Sigmoid colon (tissue), 7 donors: ENCODE measurements at places on chromosomes 2 and 18. TPM values are rescaled to one million over a fixed set of nuclear protein-coding genes. Genes with fewer than 3 reads are reported as not detected.

DNA sequence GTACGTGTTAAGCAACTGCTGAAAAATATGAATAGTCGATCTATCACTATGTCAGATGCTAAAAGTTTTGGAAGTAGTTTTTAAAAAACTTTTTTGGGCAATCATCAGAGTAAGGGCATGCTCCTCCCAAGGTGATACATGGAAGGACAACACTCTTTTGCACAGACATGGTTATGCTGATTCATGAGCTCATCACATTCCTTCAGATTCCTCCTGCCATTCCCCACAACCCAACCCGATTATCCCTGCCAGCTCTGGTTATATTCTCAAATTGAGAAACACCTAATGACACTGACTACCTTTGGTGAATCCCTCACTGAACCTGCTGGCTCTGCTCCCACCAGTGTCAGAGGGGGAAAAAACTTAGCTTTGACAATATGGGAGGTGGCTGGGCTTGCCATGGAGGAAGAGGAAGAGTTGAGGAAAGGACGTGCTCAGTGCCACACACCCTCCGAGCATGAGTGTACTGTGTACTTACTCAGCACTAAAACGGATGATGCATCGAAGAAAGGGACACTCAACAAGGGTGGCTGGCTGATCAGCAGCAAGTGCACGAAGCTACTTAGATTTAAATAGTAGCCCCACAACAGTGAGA is 83.9 kb upstream of the RNU4ATAC start:
- no peak overlapping the region for H3K4me3 ChIP-seq
- DNase-seq = no peak
- no peak overlapping the region for H3K27ac ChIP-seq
- no peaks in the 10 kb centered on the region for H3K27me3 ChIP-seq
- no peaks in the 10 kb centered on the region for H3K4me1 ChIP-seq
- H3K36me3 ChIP-seq = peaks cover 14% of the 10 kb centered on the region

- no peak for DNase-seq
- no peak overlapping the region for H3K4me3 ChIP-seq
- H3K36me3 ChIP-seq = no peaks in the 10 kb centered on the region
- H3K27ac ChIP-seq = no peak overlapping the region
Measured at GRCh38 chr2:134669731-134670669, 48.8 kb downstream of the TMEM163 start.

- H3K4me3 ChIP-seq = no peak overlapping the region
- DNase-seq = no peak
- no peaks in the 10 kb centered on the region for H3K36me3 ChIP-seq
- H3K27ac ChIP-seq = peak overlapping the region; percentile 85
- H3K4me1 ChIP-seq = peaks cover 42% of the 10 kb centered on the region
Measured at GRCh38 chr2:207925601-207926000, 99.7 kb downstream of the PLEKHM3 start.

DNA sequence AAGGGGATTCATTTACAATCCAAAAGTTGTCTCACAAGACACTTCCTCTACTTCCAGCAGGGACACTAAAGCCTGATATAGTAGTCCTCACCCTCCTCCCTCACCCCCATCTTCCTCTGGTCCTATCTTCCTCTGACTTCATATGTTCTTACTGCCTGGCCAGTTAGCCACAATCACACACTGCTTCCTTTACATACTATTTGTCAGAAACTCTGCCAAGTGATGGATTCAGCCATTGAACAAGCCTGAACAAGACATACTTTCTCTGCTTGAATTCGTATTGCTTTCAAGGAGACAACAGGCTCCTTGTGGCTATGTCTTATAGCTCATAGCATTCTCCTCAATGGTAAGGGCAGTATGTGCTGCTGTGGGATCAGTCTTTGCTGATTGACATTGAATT is 672.2 kb downstream of the BCL11A start:
- no peaks in the 10 kb centered on the region for H3K27me3 ChIP-seq
- H3K4me1 ChIP-seq = no peaks in the 10 kb centered on the region
- H3K27ac ChIP-seq = no peak overlapping the region

DNA sequence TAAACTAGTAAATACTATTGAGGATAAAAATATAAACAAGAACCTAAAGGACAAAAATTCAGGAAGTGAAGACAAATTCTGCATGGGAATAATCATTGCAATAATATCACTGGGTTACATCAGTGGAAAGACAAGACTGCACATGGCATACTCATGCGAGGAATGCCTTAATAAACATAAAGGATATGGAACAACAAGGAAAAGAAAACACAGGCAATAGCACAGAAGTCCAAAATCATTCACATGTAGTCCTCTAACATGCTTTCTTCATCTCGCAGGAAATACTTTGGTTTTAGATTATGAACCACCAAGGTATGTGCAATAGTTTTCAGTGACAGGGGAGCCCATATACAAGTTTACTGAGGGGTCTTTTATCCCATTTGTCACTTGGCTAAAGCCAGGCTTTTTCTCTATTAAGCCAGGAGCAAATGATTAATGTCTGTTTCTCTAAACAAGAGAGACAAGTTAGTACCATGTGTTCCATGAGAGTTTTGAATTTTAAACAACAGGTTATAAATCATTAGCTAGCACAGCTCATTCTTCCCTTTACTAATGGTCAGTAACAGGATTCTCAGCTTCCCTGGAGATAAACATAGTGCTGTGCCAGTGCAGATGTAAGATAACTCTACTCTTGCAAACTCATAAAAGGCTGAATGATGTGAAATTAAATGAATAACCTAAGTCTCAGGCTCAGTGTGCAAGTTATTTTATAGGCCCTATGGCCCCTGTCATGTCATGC is 353.6 kb upstream of the FSIP2 start:
- H3K4me1 ChIP-seq = no peaks in the 10 kb centered on the region
- H3K36me3 ChIP-seq = no peaks in the 10 kb centered on the region
- H3K4me3 ChIP-seq = no peak overlapping the region
- H3K27ac ChIP-seq = no peak overlapping the region
- DNase-seq = no peak

- peak; percentile 66 for DNase-seq
- peak overlapping the region; percentile 87 for H3K4me3 ChIP-seq
- no peaks in the 10 kb centered on the region for H3K4me1 ChIP-seq
- H3K27ac ChIP-seq = peak overlapping the region; percentile 91
- no peaks in the 10 kb centered on the region for H3K27me3 ChIP-seq
Measured at GRCh38 chr18:32469190-32469651, 1.5 kb downstream of the GAREM1 start.

- no peak overlapping the region for H3K4me3 ChIP-seq
- DNase-seq = no peak
- peak overlapping the region; percentile 61 for H3K27ac ChIP-seq
- peaks cover 20% of the 10 kb centered on the region for H3K4me1 ChIP-seq
- no peaks in the 10 kb centered on the region for H3K27me3 ChIP-seq
Measured at GRCh38 chr2:43292851-43293743, 66.7 kb upstream of the ZFP36L2 start.

GRCh38 chr18:41456831-41457230 is 498.2 kb upstream of the PIK3C3 start:
- H3K4me3 ChIP-seq = no peak overlapping the region
- H3K4me1 ChIP-seq = no peaks in the 10 kb centered on the region
- H3K27ac ChIP-seq = no peak overlapping the region
- H3K36me3 ChIP-seq = no peaks in the 10 kb centered on the region

GRCh38 chr2:173986805-173987204 is 21.6 kb upstream of the SP3 start:
- no peak overlapping the region for H3K4me3 ChIP-seq
- peaks cover 27% of the 10 kb centered on the region for H3K4me1 ChIP-seq
- peak overlapping the region; percentile 4 for H3K27ac ChIP-seq
- H3K36me3 ChIP-seq = no peaks in the 10 kb centered on the region
- no peaks in the 10 kb centered on the region for H3K27me3 ChIP-seq
- peak; percentile 87 for DNase-seq

DNA sequence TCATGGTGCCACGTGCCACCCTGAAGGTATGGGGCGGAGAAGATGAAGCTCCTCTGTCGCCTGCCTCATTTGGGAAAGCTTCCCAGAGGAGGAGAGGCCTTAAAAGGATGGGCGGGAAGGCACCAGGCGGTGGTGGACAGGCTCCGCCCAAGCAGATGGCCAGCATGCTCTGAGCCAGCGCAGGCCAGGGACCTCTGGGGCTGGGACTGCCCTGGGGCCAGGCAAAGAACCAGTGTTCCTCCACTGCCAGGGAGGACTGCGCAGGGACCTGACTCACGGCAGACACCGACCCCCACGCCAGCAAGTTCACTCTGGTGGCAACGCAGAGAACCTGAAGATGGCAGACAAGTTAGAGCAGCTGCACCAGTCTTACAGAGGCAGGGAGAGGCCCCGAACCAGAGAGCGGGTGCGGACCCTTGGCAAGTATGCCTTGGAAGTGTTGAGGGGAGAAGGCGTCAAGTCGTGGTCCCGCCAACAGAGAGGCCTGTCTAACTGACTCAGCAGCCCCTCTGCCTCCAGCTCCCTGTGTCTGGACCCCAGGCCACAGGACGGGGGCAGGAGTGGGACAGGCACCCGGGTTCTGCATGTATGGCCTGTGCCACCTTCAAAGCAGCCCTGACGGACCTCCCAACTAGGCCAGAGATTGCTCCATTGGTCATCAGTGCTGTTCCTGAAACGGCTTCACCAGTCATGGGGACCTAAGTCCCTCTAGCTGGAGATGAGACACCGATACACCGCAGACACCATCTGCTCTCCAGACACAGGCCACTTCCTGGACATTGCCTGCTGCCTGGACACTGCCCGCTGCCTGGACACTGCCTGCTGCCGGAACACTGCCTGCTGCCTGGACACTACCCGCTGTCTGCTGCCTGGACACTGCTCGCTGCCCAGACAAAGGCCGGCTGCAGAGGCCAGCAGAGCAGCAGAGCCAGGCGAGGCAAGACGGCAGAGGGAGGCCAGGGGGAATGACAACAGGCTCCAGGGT is 124.7 kb downstream of the HDAC4 start:
- DNase-seq = peak; percentile 92
- H3K27ac ChIP-seq = peak overlapping the region; percentile 87
- no peak overlapping the region for H3K4me3 ChIP-seq
- H3K4me1 ChIP-seq = peaks cover 96% of the 10 kb centered on the region

GRCh38 chr2:174059884-174060244 is 94.7 kb upstream of the SP3 start:
- no peaks in the 10 kb centered on the region for H3K4me1 ChIP-seq
- H3K27me3 ChIP-seq = no peaks in the 10 kb centered on the region

- H3K4me1 ChIP-seq = no peaks in the 10 kb centered on the region
- H3K36me3 ChIP-seq = no peaks in the 10 kb centered on the region
- H3K27me3 ChIP-seq = no peaks in the 10 kb centered on the region
- H3K4me3 ChIP-seq = no peak overlapping the region
- DNase-seq = no peak
- no peak overlapping the region for H3K27ac ChIP-seq
Measured at GRCh38 chr18:70373042-70373519, 84.2 kb downstream of the SOCS6 start.

GRCh38 chr2:46297546-46298271 is 502 bp downstream of the EPAS1 start:
- H3K36me3 ChIP-seq = no peaks in the 10 kb centered on the region
- H3K27me3 ChIP-seq = no peaks in the 10 kb centered on the region
- H3K27ac ChIP-seq = peak overlapping the region; percentile 93
- peaks cover 8% of the 10 kb centered on the region for H3K4me1 ChIP-seq
- H3K4me3 ChIP-seq = peak overlapping the region; percentile 77

The RNF144A gene
- total RNA-seq = 5.7 TPM

The ALK gene
- 1.2 TPM for total RNA-seq

The ONECUT2 gene
- total RNA-seq = under 0.01 TPM

The ADAM23 gene
- 2.9 TPM for total RNA-seq

The UCN gene
- 3.9 TPM for total RNA-seq
